ENCODE measurements at places on chromosomes 1 and 21.

- DNase-seq, result no peak
Observed at GRCh38 chr1:222767152-222767571, 30.2 kb downstream of the FAM177B start.

GRCh38 chr1:186682736-186683135 lies 2.5 kb upstream of the PTGS2 start:
- DNase-seq, result no peak

GRCh38 chr1:204450461-204451257 lies 39.0 kb upstream of the PPP1R15B start:
- no peak for DNase-seq

DNA sequence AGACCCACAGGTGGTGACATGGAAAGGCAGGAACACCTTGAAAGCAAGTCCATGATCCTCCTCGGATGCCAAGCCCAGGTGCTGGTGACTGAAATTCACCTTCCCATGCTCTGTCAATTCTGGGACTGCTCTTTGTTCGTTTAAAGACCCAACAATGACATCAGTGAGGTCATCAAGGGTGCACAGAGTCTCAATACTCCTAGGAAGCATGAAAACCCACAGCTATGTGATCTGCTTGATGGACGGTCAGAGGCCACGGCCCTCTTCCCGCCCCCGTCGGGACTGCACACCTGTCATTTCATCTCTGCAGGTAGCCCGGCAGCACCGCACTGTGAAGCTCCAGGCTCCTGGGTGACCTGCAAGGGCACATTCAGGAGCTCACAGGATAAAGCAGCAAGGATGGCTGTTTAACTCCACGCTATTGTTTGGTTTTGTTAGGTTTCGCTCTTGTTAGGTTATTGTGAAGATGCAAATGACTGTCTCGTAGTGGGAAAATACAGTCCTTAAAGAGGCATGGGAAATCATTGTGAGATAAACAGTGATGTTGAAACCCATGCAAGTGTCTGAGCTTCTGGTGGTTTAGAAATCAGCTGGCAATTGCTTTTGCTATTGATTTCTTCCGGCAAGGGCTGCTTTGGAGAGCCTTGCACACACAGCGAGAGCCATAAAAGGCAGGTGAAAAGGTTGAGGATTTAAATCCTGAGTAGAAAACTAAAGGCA lies 124.8 kb upstream of the AJAP1 start:
- no peak for DNase-seq

DNA sequence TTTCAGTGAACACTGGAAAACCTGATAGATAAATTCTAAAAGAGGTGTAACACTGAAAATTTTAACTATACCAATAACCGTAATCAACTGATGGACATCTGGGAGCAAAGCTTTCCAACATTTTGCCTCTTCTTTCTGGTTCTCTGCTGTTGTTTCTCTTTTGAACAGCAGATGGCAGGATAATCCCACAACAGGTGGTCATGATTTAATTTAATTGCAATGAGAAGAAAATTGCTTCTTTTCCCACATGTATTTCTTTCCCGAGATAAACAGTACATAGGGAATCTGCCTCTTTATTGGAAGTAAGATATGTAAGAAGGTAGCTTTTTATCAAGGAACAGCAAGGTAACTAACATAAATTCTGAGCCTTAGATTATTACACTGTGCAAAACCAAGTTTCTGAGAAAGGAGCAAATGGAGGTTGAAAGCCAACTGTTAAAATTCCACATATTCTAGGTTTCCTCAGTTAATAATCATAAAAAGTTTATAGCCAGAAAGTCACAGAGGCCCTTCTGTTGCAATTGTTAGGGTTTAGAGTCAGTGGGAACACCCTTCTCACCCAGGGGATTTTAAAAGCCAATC lies 72.9 kb downstream of the RPS6KA1 start:
- no peak for DNase-seq

GRCh38 chr1:117824616-117825015 lies 104.8 kb downstream of the GDAP2 start:
- DNase-seq, result no peak

DNA sequence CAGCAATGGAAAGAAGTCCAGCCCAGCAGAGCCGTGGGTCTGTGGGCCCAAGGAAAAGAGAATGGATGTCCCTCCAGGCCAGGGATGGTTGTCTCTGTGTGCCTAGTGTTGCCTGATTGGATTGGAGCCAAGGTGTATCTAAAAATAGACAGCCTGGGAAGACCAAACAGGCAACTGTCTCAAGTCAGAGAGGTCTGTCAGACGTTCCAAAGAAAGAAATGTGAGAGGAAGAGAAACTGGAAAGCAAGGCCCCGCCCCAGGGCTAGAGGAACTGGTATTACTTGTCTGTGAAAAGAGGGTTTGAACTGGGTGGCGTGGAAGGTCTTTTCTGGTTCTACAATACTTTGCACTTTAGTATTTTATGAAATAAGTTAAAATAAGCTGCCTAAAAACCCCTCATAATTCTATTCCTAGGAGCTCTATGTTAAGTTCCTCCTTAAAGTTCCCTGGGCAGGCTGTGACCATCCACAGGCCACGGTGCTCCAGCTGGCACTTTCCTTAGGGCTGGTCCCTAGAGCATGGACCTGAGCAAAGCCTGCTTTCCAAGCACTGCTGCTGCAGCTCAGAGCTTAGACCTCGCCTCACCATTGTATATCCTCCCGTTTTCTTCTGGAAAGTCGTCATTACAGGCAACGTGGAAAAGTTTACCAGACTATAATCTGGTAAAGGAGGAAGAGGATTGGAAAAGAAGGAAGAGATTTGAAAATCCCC lies 151.6 kb downstream of the DISC1 start:
- DNase-seq, result no peak

DNA sequence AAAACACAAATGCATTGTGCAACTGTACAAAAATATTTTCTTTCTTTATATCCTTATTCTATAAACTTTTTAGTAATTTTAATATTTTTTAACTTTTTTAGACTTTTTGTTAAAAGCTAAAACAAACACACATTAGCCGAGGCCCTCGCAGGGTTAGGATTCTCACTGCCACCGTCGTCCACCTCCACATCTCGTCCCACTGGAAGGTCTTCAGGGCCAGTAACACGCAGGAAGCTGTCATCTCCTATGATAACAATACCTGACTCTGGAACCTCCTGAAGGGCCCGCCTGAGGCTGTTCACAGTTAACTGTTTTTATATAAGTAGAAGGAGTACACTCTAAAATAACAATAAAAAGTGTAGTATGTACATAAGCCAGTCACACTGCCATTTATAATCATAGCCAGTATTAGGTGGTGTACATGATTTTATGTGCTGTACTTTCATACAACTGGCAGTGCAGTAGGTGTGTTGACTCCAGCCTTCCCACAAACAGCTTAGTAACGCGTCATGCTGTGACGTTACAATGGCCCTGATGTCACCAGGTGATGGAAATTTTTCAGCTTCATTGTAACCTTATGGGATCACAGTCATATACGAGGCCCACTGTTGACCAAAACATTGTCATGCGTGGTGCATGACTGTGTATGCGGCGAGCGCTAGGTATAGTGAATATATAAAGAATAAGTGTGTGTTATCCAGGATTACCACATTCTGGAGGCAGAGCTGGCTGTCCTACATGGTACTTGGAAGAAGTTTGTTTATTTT lies 8.8 kb downstream of the TFF2 start:
- DNase-seq, result no peak

DNA sequence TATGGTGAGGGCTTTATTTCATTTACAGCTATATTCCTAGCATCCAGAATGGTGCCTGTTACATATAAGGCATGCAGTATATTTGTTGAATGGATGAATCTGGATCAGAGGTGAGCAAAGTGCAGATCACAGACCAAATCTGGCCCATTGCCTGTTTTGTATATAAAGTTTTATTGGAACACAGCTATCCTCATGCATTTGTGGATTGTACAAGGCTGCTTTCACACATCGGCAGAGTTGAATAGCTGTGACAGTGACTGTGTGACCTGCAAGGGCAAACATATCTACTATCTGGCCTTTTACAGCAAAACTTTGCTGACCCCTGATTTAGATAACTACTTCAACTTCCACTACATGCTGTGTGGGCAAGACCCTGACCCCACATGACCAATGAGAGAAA lies 54.0 kb upstream of the MRPS6 start:
- DNase-seq, result no peak

DNA sequence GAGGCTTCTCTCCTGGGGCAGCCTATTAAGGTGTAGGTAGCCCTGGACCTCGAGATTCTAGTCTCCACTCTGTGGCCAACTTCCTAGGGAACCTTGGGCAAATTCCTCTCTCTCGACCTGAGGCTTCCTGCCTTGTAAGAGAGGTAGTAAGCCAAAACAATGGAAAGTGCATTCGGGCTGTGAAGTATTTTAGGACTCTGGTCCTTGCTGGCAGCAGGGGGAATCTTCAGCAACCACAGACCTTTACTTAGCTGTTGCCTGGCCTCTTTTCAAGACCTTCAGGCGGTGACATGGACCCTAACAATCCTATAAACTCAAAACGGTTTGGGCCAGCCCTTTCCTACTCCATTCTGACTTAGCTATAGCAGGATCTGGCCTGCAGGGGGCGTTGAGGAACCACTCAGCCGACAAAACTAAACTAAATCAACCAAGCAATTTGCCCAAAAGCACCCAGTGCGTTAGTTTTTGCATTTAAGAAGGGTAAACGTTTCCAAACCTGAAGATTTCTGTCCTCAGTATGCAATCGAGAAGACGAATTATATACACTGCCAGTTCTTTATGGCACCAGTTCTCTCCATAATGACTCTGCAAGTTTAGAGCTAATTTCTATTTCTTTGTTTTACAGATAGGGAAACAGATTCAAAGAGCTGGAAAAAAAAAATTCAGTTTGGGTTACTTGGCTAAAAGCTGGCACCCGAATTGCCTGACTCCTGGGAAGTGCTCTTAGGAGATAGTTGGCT lies 10.9 kb upstream of the SESN2 start:
- DNase-seq, result peak; percentile 53

DNA sequence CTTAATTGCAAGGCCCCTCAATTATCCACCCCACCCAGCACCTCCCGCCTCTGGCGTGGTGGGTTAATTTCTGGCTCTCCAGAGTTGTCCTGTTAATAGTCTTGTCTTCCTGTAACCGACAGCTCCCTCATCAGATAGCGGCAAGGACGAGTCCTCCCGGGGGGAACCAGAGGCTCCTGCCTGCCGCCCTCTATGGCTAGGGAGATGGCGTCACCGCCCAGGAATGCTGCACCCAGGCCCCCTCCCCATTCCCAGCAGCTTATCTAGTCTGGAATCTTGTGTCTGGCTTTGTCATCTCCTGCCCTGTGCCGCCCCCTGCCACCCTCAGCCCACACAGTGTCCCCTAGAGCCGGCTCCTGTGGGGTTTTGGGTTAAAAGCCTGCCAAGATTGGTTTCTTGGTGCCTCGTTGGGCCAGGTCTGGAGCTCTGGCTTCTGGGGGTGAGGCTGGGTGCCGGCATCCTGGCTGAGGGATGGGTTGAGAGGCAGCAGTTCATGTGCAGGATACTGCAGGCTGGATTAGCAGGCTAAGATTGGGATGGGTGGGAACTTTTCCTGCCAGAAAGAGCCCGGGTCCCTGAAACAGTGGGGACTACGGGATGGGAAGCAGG lies 48.8 kb downstream of the EDN2 start:
- no peak for DNase-seq

DNA sequence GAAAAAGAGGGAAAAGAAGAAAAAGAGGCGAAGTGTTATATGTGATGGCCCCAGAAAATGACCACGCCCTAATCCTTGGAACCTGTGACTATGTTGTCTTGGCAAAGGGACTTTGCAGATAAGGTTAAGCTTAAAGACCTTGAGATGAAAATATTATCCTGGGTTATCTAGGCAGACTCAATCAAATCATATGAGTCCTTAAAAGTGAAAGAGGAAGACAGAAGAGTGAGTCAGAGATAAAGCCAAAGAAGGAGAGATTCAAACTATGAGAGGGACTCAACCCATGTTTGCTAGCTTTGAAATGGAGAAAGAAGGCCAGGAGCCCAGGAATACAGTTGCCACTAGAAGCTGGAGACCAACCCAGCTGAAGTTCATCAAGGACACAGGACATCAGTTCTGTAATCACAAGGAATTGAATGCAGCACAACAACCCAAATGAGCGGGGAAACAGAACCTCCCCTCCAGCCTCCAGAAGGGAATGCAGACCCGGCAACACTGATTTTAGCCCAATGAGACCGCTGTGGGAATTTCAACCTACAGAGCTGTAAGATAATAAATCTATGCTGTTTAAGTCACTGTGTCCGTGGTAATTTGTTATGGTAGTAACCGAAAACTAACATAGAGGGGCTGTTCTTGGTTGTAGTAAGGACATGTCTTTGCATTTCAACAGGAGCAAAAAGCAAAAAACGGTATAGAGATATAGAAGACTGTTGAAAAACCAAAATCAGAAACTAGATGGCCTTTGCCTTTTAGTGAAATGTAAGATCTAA lies 4.2 kb upstream of the RGS8 start:
- DNase-seq, result no peak

GRCh38 chr1:85339089-85339488 lies 62.7 kb upstream of the BCL10 start:
- no peak for DNase-seq

DNA sequence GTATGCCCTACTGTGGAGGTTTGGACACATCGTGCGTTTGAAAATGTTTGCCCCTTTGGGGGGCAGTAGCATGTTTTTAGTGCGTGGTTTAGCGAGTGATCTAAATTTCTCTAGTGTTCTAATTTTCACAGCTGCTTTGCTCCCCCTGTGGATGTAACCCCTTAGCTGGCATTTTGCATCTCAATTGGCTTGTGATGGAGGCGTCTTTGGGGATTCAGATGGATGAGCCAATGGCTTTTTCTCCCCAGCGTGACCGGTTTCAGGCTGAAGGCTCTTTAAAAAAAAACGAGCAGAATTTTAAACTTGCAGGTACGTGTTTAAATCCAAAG lies 836 bp downstream of the CDC7 start:
- DNase-seq, result no peak

- DNase-seq, result no peak
Observed at GRCh38 chr1:228784181-228784580, 48.9 kb downstream of the RHOU start.

- peak; percentile 36 for DNase-seq
Observed at GRCh38 chr1:154759196-154759595, 110.9 kb downstream of the KCNN3 start.

DNA sequence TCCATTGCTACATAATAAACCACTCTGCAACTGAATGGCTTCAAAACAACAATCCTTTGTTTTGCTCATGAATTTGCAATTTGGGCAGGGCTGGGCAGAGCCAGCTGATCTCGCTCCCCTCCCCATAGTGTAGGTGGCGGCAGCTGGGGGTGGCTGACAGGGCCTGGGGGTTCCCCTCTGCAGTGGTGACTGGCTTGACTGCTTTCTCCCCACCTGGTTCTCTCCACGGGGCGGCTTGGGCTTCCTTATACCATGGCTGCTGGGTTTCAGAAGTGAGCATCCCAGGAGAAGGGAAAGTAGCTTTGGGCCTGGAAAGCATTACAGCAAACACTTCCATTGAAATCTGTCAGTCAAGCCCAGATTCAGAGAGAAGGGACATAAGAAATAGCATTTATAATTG lies 129.7 kb upstream of the ZBTB40 start:
- no peak for DNase-seq

DNA sequence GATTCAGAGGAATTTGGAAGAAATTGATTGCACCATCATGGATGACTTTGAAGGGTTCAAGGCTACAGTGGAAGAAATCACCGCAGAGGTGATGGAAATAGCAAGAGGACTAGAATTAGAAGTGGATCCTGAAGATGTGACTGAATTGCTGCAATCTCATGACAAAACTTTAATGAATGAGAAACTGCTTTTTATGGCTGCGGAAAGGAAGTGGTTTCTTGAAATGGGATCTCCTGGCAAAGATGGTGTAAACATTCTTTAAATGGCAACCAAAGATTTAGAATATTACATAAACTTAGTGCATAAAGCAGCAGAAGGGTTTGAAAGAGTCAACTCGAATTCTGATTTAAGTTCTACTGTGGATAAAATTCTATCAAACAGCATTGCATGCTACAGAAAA lies 698.6 kb downstream of the PLA2G4A start:
- DNase-seq, result no peak
